GM12864 (cell line): ENCODE measurements at places on chromosomes 6 and 20.
A peak's percentile ranks its signal among the peaks of the same experiment; 100 is the strongest.

DNA sequence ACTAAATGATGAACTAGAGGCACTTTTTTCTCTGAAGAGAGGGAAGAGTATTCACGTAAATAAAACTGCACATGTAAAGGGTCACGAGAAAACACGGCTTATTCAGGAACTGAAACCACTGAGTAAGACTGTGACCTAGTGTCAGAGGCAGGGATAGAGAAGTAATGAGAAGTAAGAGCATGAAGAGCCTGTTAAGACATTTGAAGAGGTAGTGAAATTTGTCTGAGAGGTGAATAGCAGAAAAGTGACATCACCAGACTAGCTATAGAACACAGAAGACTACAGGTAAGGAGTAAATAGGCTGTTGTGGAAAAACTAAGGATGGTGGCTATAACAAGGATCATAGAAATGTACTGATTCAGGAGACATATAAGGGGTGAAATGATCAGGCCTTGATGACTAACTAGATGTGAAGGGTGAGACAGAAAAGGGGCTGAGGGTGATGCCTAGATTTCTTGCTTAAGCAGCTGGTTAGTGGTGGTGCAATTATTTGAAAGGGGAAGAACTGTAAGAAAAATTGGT is 76.8 kb downstream of the REV3L start:
- DNase-seq, result peak; percentile 91

GRCh38 chr6:51842804-51843378 is 244.5 kb downstream of the PKHD1 start:
- no peak for DNase-seq

GRCh38 chr6:161745594-161746141 is 471.8 kb upstream of the AGPAT4 start:
- no peak for DNase-seq

- no peak for DNase-seq
Observed at GRCh38 chr20:8065691-8066090, 46.1 kb upstream of the TMX4 start.

DNA sequence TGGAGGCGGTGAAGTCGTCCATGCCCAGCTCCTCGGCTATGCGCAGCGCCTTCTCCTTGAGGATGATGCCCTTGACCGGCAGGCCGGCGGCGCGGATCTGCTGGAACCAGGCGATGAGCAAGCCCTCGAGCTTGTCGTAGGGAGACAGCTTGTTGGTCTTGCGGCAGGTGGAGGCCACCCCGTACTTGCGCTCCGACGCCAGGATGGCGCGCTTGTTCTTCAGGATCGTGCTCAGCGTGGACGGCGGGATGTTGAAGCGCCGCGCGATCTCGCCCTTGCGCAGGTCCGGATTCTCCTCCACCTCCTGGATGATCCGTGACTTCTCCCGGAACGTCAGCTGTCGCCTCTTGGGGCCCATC is 435 bp downstream of the CENPB start:
- DNase-seq, result no peak

- no peak for DNase-seq
Observed at GRCh38 chr6:127462376-127462775, 3.2 kb upstream of the KIAA0408 start.

DNA sequence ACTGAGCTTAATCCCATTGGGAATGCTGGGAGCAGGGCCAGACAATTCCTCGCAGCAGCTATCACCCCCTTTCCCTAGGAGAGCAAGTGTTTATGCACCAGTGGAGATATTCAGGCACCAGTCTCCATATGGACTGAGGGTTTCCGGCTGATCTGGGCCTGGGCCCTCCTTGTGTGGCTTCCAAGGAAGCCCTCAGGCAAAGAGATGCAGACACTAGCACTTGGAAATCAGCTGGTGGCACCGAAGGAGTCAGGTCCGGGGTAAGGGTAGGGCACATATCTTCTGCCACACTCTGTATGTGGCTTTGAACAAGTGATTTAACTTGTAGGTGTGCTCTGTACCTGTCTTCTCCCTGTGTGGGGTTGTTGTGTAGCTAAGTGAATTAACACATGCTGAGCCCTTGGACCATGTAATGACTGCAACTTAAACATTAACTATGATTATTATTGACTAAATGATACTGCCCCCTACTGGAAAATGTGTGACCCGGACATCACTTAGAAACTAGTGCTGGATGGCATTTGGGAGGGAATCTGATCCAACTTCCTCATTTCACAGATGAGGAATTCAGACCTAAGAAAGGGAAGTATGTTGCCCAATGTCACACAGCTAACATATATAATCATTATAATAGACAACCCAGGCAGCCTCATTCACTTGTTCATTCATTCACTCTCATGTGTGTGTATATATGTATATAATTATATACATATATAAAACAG is 19.3 kb upstream of the WFDC2 start:
- DNase-seq, result no peak

DNA sequence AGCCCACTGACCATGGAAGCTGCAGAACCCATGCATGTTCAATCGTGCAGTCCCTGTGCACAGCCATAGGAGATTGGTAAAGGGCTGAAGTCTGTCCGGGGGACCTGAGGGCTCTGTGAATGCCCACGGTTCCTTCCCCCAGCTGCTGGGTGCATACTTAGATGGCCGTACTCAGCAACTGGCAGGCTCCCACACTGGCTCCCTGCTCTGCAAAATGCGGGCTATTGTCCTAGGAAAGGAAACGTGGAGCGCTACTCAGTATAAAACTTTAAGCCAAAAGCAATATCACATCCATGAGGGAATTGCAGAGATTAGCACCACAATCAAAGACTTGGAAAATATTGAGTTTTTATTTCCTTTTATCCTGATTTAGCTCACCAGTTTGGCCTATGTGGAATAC is 202.0 kb downstream of the WDR27 start:
- no peak for DNase-seq

DNA sequence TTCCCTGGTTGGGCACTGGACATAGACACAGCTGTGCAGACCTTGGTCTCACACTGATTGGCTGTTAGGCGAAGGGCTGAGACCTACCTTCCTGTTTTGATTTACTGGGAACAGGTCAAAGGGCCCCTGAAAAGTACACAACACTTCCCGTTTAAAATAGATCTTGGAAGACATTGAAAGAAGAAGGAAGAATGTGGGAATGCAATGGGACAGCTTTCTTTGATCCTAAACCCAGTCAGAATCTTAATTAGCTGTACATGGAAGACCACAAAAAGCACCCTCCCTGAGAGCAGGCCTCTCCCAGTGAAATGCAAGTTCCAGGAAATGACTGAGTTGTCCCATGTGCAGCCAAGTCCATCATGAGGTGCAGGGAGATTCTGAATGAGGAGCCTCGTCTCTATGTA is 83.6 kb upstream of the EXOC2 start:
- DNase-seq, result no peak

DNA sequence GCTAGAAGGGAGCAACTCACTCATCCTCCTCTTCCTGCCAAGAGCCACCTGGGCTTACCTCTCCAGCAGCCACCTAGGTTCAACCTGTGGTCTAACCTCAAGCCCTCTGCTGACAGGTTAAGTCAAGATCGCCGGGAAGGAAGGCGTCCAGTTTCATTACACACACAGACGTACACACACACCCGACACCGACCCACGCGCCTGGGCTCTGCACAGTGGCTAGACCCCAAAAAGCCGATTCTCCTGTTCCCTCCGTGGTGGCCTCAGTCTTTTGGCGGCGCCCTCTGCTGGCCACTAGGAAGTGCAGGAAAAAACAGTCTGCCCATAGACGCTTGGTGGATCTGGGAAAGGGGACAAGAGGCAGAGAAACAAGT is 52.8 kb downstream of the MRPL14 start:
- peak; percentile 62 for DNase-seq

DNA sequence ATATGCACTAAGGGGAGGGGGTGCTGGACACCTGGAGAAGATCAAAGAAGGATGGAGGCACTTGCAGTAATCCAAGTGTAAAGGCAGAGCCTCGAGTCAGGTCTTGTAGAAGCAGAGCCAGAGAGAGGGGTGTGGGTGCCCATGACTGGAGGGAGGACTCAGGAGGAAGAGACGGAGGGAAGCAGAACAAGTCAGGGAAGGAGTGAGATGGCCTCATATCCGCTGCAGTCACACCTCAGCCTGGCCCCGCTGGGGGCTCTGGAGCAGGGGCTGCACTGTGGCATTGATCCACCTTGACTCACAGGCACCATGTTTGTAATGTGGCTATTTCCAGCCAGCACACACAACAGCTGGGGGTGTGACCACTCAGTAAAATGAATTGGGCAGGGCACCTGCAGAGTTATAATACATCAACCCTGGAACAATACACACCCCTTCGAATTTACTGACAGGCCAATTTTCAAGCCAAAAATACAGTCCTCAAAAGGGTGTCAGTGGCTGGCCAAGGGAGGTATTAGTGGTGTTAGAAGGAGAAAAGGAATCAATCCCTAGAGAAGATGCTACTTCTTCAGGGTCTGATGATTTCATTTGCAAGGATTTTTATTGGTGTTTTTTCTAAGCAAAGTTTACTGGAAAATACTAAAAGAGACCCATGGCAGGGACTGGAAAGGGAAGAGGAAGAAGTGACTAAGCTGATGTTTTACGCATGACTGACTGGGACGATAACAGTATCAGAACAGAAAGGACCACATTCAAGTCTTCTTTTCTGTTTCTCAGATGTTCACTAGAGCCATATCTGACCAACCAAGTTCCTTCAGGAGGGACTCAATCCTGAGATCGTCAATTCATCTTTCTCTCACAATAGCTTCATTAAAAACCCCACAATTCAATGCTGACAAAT is 18.9 kb upstream of the NXT1 start:
- no peak for DNase-seq

GRCh38 chr6:56046576-56046975 is 171.2 kb upstream of the BMP5 start:
- DNase-seq, result no peak
